H4 (cell line): ENCODE measurements at places on chromosomes 6 and 20.

GRCh38 chr20:33393609-33394008 is 7.7 kb downstream of the CDK5RAP1 start:
- DNase-seq, result no peak

DNA sequence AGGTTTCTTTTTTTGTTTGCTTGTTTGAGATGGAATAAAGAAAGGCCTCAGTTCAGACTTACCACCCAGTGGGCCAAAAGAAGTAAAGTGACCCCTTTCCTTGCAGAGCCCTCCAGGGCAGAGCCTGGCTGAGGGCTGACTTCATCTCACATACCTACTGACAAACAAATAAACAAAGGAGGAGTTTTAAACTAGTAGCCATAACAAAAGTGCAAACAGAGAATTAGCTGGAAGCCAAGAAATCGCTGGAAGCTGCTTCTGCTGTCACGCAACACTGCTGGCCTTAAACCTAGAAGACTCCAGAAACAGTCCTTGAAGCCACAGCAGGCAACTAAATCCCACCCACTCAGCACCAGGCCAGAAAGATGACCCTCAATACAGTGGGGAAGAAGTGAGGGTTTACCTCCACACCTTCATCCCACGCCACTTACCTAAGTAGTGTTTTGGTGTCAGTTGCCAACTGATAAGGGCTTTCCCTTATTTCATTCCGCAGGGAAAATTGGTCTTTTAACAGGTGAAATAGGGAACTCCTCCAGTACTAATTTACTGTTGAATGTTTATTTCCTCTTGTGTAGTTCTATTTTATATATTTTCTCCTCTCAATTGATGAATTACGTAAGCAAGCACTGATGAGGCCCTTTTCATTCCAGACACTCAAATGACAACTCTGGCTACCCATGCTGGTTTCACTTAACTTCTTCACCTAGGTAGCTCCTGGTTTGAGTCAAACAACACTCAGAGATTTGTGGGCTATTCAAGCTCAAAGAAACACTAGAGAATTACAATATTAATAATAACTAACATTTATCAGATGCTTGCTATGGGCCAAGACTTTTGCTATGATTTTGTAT is 46.2 kb downstream of the EDN1 start:
- peak; percentile 86 for DNase-seq

- no peak for DNase-seq
Measured at GRCh38 chr20:63117151-63117550, 98.8 kb downstream of the YTHDF1 start.

DNA sequence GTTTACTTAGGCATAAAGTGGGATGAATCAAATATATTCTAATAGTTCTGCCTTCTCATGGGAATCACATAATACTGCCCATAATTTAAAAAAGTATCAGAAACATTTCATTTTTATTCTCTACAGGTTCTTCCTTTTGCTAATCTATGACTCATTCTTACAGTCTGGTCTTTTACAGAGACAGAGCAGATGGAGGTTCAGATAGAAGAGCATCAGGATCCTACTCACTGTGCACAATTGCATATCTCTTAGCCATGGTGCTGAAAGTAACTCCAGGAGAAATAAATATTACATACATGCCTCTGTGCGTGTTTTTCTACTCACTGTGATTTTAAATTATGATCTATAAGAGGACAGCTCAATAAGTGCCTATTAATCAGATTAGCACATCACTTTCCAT is 16.3 kb upstream of the OR2B6 start:
- no peak for DNase-seq

DNA sequence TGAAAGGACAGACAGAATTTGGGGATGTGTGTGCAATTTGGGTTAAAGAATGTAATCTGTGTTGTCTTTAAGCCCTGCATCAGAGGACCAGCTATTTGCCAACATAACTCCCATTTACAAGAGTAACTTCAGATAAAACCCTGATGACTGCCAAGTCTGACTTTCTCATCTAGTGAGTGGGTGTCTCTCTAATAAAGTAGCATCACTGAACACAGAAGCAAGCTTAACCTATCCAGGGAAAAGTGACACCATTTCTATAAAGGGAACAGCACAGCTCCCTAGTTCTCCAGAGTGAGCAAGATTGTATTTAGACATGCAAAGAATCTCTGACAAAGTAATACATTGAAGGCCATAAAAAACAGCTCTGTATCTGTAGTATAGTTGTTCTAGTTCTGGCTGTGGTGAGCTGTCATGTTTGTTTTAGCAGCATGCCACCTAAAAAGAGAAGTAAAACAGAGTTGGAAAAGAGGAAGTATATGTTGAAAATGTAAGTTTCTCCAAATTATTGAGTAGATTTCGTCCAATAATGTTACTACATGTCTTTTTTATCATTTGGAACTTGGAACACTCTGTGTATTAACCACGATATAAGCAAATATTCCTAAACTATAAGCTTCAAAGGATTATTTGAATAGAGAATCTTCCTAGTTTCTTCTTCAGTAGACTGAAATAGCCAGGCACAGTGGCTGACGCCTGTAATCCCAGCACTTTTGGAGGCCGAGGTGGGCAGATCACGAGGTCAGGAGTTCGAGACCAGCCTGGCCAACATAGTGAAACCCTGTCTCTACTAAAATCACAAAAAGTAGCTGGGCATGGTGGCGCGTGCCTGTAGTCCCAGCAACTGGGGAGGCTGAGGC is 8.8 kb upstream of the PIM1 start:
- no peak for DNase-seq
